ENCODE measurements at places on chromosomes 12 and 14. TPM values are rescaled to one million over a fixed set of nuclear protein-coding genes. Genes with fewer than 3 reads are reported as not detected.

- DNase-seq, result no peak
Observed at GRCh38 chr14:91029456-91030217, 30.8 kb downstream of the RPS6KA5 start.

DNA sequence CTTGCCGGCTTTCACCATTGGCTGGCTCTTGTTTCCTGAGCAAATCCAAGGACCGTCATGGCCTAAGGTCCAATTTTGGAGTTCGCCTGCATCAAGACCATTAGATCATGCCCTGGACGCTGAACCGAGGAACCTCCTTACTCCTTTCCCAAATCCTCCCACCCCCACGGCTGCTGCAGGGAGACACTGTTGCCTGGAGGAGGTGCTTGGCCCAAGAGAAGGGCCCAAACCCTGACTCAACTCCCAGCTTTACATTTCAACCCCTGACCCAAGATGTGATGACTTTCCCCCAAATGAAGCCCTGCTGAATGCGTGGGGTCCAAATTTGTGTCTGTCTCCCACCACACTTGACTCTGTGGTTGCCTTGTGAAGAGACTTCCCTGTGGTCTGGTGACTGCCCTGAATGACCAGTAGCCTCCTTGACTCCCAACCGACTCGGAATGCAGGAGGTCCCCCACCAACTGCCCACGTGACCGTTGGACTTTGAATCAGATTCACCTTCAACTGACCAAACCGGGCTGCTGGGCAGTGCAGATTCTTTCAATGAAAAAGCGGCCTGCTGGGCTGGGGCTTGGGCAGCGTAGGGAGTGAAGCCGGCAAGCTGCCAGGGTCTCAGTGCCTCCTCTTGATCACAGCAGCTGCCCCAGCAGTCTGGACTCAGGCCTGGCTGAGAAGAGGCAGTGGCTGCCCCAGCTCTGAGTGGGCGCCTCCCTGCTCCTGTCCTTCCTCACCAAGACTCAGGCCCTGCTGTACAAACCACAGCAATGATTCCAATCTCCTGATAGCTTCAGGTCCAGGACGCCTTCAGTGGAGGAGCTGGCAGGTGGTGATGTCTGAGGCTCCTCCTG is 46.7 kb upstream of the OASL start:
- peak; percentile 78 for DNase-seq

GRCh38 chr12:100672075-100672592 is 98.7 kb downstream of the GAS2L3 start:
- no peak for DNase-seq

DNA sequence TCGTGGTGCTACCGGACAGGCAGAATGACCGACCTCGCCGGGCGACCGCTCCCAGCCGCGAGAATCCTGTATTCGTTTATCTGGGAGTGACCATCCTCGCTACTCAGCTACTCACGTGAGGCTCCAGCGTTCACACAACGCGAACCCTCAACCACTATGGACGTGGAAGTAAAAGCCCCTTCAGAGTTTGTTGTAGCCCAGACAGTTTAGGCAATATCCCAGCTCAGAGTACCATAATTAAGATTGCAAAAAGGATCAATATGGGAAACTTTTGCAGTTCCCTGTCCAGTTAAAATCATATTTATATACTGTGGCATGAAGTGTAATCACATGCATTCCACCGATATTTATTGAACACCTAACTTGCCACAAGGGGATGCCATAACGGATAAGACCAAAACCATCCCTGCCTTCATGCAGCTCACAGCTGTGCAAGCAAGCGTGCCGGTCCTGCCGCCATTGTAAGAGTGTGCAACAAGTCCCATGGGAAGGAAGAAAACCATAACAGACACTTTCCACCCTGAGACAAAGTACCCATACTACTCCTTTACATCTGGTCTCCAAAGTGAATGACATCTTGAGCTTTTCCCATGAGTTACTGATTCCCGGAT is 938 bp upstream of the MAX start:
- DNase-seq, result peak; percentile 85

DNA sequence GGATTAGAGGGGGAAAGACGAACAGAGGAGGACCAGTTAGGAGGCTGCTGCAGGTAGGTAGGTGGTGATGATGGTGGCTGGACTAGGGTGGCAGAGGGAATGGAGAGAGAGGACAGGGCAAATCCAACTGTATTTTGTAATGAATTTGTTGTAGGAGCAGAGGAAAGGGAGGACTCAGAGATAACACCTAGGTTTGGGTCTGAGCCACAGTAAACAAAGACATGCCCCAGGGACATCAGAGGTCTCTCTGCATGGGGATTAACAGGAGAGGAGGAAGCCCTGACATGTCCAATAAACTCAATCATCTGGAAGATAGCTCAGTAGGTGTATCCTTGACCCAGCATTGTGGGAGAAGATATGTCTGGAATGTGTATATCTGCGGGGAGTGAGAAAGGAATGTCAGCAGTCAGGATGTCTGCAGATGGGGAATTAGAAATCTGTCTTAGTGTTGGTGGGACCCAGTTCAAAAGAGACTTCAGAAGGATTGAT is 4.7 kb upstream of the SLC48A1 start:
- DNase-seq, result no peak

DNA sequence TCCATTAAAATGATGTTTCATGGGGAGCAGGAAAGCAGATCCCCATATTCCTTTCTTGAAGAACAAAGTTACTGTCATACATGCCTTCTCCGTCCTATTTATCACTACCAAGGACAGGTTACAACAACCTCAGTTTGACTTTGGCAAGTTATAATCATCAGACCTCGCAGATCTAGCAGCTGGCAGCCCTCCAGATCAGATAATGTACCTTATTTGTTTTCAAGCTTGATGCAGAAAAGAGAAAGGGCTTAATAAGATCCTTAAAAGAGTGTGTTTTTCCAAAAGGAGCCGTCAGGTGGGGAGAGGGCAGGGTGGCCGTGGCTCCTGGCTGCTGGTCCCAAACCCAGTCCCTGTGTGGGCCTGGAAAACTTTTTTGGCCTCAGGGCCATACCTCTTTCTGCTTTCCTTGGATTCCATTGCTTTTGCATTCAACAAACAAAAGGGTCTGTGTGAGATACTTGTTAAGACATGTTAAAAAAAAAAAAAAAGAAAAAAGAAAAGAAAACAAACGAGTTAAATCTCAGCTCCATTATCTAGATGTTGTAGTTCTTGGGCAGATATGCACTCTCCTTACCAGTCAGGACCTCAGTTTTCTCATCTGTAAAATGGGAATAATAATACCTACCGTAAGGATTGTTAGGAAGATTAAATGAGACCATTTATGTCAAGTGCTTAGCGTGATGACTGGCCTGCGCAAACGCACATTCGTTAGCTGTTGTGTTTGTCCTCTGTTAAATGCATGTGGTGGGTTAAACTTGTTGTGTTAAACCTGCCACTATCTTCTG is 64.6 kb downstream of the B4GALNT3 start:
- DNase-seq, result no peak

GRCh38 chr12:131090274-131091210 is 136.8 kb downstream of the ADGRD1 start:
- DNase-seq, result no peak

GRCh38 chr14:52060080-52060479 is 8.8 kb downstream of the NID2 start:
- DNase-seq, result peak; percentile 83

GRCh38 chr12:102120564-102120873 is 536 bp downstream of the PARPBP start:
- no peak for DNase-seq

GRCh38 chr12:45214749-45215418 is 1.0 kb upstream of the ANO6 start:
- DNase-seq, result no peak

DNA sequence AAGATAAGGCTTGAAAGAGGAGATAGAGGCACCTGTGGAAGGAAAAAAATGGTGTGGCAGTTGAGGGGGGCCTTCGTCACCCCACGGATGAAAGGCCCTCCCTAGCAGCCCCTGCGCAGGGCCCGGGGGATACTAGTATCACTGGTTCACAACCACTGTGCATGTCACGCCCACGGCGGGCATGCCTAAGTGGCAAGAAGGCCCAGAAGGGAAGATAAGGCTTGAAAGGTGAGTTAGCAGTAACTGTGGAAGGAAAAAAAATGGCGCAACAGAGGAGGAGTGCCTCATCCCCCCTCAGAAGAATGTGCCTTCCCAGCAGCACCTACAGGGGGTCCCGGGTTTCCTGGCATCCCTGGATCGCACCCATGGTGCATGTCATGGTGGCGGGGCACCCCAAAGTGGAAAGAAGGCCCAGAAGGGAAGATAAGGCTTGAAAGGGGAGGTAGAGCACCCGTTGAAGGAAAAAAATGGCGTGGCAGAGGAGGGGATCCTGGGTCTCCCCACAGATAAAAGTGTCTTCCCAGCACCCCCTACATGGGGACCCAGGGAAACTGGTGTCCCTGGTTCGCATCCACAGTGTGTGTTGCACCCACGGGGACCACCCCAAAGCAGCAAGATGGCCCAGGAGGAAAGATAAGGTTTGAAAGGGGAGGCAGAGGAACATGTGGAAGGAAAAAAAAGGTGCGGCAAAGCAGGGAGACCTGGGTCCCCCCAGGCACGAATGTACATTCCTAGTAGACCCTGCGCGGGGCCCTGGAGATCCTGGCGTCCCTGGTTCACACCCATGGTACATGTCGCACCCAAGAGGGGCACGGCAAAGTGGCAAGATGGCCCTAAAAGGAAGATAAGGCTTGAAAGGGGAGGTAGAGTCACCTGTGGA is 279.2 kb downstream of the ALG10 start:
- no peak for DNase-seq

The PABPN1 gene
- 49.6 TPM for total RNA-seq

The KRT7 gene
- 8.4 TPM for total RNA-seq

The TAS2R31 gene
- total RNA-seq, result 3.3 TPM

The MAP1LC3B2 gene
- total RNA-seq, result not detected

Measured in esophagus muscularis mucosa (tissue), 4 donors.